ENCODE measurements at places on chromosomes 4 and X.

DNA sequence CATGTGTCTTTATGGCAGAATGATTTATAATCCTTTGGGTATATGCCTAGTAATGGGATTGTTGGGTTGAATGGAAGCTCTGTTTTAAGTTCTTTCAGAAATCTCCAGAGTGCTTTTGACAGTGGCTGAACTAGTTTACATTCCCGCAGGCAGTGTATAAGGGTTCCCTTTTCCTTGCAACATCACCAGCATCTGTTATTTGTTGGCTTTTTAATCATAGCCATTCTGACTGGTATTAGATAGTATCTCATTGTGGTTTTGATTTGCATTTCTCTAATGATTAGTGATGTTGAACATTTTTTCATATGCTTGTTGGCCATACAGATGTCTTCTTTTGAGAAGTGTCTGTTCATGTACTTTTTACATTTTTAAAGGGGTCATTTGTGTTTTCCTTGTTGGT lies 129.8 kb downstream of the TBCK start:
- DNase-seq = no peak

DNA sequence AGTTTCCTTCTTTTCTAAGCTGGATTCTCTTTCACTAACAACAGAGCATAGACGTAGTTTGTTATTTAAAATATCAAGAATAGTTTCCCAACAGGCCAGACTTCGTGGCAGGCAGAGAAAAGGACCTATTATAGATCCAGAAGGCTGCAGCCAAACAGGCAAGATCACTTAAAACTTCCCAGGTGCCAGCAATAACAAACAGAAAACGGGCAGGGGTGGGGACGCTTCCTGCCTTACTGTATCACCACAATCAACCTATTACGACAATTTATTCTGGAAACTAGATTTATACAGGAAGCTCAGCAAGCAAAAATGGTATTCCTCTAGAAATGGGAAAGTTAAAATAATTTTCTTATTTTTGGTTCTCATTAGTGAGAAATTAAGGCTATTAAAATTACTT lies 22.1 kb downstream of the RWDD4 start:
- DNase-seq = no peak

DNA sequence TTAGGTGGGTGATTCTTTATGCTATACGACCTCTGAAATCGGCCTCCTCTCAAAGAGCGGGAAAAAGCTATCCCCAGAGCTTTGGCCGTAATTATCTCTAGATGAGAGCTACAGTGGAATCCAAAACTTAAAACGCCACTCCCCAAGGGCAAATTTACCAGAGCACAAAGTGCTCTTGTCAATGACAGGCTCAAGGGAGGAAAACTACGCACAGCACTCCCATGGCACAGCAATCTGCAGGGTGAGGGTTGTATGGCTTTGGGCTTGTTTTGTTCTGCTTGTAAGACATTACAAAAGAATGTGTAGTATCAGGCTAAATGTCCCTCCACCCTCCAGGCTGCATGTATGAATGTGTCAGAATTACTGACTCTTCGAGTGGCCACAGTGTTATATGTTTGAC lies 44.0 kb downstream of the ARHGEF6 start:
- no peak for DNase-seq

- no peak for DNase-seq
Observed at GRCh38 chr4:88166608-88167007, 8.2 kb upstream of the ABCG2 start.

DNA sequence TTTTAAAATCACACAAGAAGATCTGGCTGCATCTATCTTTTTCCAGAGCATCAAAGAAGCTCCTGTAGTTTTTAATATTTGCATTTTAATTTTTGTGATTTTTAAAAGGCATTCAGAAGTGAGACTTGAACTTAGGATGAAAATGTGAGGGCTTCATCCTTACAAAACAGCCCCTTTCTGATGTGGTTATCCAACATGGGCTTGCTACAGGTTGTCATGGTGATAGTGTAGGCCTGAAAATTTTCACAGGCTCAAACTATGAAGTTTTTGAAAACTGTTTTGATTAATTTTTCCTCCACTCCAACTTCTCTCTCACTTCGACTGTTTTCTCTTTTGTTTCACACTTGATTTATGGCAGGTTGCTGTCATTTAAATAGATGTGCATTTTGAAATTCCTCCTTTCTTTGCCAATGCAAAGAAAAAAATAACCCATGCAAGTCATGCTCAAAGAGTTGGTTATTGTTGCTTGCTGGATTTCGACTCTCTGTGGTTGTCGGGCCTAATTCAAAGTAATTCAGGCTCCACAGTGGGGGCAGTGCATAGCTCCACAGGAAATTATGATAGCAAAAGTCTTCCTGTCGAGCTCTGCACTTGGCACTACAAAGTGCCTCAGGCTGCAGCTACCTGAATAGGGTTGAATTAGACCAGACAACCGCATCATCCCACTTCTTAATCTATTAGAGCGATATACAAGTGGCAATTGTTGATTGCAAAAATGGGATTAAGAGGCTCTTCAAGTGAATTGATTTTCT lies 201.0 kb upstream of the GPR101 start:
- DNase-seq = no peak

All from cortex of kidney (tissue), 1 donor.